ENCODE measurements at places on chromosomes 7 and 10. TPM values are rescaled to one million over a fixed set of nuclear protein-coding genes. Genes with fewer than 3 reads are reported as not detected.

DNA sequence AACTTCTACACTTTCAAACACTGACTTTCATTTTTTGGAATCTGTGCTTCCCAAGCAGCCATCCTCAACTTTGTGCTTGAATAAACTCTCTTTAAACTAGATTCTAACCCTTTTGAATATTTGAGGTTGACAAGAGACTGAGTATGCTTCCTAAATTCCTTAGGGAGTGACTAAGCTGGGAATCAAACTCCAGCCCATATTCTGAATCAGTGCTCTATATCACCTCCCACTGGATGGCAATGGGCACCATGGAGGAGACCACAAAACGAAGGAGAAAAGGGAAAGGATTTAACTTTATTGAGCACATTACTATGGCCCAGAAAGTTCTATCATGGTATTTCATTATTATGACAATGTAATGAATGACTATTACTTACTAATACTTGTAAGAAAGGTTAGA lies 17.2 kb upstream of the SLC26A4 start:
- H3K4me1 ChIP-seq: peaks cover 29% of the 10 kb centered on the region
- H3K27me3 ChIP-seq: peaks cover 15% of the 10 kb centered on the region
- DNase-seq: no peak
- H3K4me3 ChIP-seq: no peak overlapping the region
- H3K36me3 ChIP-seq: peaks cover 13% of the 10 kb centered on the region

DNA sequence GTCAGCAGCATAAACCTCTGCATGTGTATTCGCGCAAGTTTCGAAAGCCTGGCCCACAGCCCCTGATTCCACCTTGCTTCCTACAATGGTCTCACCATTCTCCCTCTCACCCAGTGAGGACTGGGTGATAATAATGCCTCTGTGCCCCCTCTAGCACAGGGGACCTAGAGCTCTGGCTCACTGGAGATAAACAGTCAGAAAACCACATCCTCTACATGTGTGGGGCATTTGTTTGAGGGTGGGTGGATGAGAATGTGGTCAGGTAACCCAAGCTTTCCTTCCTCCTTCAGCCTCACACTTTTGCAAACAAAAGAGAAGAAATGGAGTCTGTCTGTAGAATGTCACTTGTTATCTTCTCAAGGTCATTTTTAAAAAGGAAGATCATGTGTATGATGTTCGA lies 373.5 kb downstream of the KCNMA1 start:
- peak overlapping the region; percentile 86 for H3K27ac ChIP-seq
- H3K27me3 ChIP-seq: peaks cover 33% of the 10 kb centered on the region
- H3K4me3 ChIP-seq: peak overlapping the region; percentile 46
- peaks cover 6% of the 10 kb centered on the region for H3K36me3 ChIP-seq
- H3K4me1 ChIP-seq: peaks cover 38% of the 10 kb centered on the region
- peak; percentile 73 for DNase-seq

GRCh38 chr7:96689414-96689813 lies 20.2 kb downstream of the SEM1 start:
- H3K4me1 ChIP-seq: peaks cover 24% of the 10 kb centered on the region
- no peaks in the 10 kb centered on the region for H3K27me3 ChIP-seq
- DNase-seq: no peak
- peaks cover 54% of the 10 kb centered on the region for H3K36me3 ChIP-seq
- H3K4me3 ChIP-seq: no peak overlapping the region

DNA sequence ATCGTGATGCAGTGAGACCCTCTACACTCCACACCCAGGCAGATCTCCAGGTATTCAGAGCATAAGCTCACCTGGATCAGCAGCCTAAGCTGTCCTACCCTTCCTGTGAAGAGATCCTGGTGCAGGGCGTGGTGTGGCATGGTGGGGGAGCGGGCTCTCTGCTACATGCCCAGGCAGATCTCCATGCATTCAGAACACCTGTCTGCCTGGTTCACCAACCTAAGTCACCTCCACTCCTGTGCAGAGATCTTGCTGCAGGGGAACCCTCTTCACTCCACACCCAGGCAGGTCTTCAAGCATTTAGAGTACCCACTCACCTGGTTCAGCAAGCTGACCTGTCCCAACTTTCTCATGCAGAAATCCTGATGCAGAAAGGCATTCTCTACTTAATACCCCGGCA lies 394.4 kb upstream of the SEMA3A start:
- no peaks in the 10 kb centered on the region for H3K27me3 ChIP-seq
- no peaks in the 10 kb centered on the region for H3K4me1 ChIP-seq
- H3K27ac ChIP-seq: no peak overlapping the region
- no peak for DNase-seq
- H3K4me3 ChIP-seq: no peak overlapping the region

GRCh38 chr7:130893441-130893894 lies 159.5 kb upstream of the KLF14 start:
- no peak for DNase-seq
- peaks cover 64% of the 10 kb centered on the region for H3K36me3 ChIP-seq
- H3K27me3 ChIP-seq: no peaks in the 10 kb centered on the region
- H3K27ac ChIP-seq: peak overlapping the region; percentile 74
- no peak overlapping the region for H3K4me3 ChIP-seq

- H3K4me1 ChIP-seq: no peaks in the 10 kb centered on the region
- H3K27me3 ChIP-seq: no peaks in the 10 kb centered on the region
- H3K4me3 ChIP-seq: no peak overlapping the region
Observed at GRCh38 chr7:30824821-30825720, 53.9 kb downstream of the MINDY4 start.

- peak overlapping the region; percentile 78 for H3K27ac ChIP-seq
- H3K36me3 ChIP-seq: peaks cover 95% of the 10 kb centered on the region
- no peak overlapping the region for H3K4me3 ChIP-seq
- peaks cover 30% of the 10 kb centered on the region for H3K4me1 ChIP-seq
Observed at GRCh38 chr10:11319990-11320602, 291.4 kb downstream of the USP6NL start.

GRCh38 chr7:102974366-102975236 lies 61.8 kb downstream of the LRRC17 start:
- no peaks in the 10 kb centered on the region for H3K27me3 ChIP-seq
- no peaks in the 10 kb centered on the region for H3K4me1 ChIP-seq
- H3K27ac ChIP-seq: no peak overlapping the region
- H3K4me3 ChIP-seq: no peak overlapping the region
- no peak for DNase-seq

DNA sequence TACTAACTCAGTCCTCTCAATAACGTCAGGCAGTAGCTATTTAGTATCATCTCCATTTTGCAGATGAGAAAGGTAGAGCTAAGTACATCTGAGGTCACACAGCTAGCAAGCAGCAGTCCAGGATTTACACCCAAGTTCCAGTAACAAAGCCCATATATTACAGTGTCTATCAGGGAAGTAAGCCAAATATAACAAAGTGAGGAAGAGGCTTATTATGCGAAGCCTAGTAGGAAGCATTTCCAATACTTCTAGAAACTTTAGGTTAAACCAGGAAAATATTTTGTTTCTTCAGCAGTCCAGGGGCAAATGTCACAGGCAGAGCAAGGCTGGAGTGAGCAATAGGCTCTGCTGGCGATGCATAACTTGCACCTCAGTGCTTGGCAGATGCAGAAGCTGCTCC lies 53.9 kb downstream of the NOC3L start:
- H3K36me3 ChIP-seq: no peaks in the 10 kb centered on the region
- H3K4me3 ChIP-seq: no peak overlapping the region
- no peak for DNase-seq
- H3K27ac ChIP-seq: no peak overlapping the region
- H3K4me1 ChIP-seq: peaks cover 2% of the 10 kb centered on the region

DNA sequence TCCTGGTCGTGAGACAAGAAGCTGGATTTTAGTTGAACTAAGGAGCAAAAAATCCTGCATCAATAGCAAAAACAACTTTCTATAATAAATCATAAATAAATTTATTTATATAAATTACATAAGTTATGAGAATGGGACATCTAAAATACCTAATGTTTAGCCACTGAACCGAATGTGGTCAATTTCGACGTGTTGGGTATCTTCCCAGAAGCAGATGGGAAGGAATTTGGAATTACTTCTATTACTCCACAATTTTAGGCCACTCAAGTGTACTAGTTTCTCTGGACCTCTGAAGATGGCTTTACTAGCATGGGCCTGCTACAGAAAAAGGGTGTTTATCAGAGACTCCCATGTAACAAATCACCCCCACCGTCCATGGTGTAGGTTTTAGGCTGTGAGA lies 172.0 kb downstream of the PRPF18 start:
- H3K4me1 ChIP-seq: peaks cover 11% of the 10 kb centered on the region
- no peak overlapping the region for H3K4me3 ChIP-seq
- no peak for DNase-seq
- peaks cover 1% of the 10 kb centered on the region for H3K36me3 ChIP-seq
- no peak overlapping the region for H3K27ac ChIP-seq

GRCh38 chr7:87148332-87148955 lies 3.8 kb upstream of the DMTF1 start:
- H3K4me1 ChIP-seq: peaks cover 23% of the 10 kb centered on the region
- no peak overlapping the region for H3K4me3 ChIP-seq
- peaks cover 5% of the 10 kb centered on the region for H3K36me3 ChIP-seq
- no peak for DNase-seq
- peaks cover 5% of the 10 kb centered on the region for H3K27me3 ChIP-seq
- H3K27ac ChIP-seq: no peak overlapping the region

GRCh38 chr7:137331378-137331777 lies 12.2 kb downstream of the PTN start:
- H3K4me1 ChIP-seq: no peaks in the 10 kb centered on the region
- no peak for DNase-seq
- no peaks in the 10 kb centered on the region for H3K27me3 ChIP-seq
- no peak overlapping the region for H3K4me3 ChIP-seq
- no peaks in the 10 kb centered on the region for H3K36me3 ChIP-seq

GRCh38 chr7:240887-241421 lies 48.6 kb downstream of the FAM20C start:
- H3K4me1 ChIP-seq: peaks cover 6% of the 10 kb centered on the region
- H3K27ac ChIP-seq: no peak overlapping the region
- no peak overlapping the region for H3K4me3 ChIP-seq
- no peaks in the 10 kb centered on the region for H3K36me3 ChIP-seq
- peaks cover 1% of the 10 kb centered on the region for H3K27me3 ChIP-seq

GRCh38 chr7:3995187-3995586 lies 686.9 kb upstream of the FOXK1 start:
- no peak overlapping the region for H3K4me3 ChIP-seq
- no peaks in the 10 kb centered on the region for H3K4me1 ChIP-seq
- H3K36me3 ChIP-seq: no peaks in the 10 kb centered on the region
- no peak for DNase-seq
- no peak overlapping the region for H3K27ac ChIP-seq
- no peaks in the 10 kb centered on the region for H3K27me3 ChIP-seq

DNA sequence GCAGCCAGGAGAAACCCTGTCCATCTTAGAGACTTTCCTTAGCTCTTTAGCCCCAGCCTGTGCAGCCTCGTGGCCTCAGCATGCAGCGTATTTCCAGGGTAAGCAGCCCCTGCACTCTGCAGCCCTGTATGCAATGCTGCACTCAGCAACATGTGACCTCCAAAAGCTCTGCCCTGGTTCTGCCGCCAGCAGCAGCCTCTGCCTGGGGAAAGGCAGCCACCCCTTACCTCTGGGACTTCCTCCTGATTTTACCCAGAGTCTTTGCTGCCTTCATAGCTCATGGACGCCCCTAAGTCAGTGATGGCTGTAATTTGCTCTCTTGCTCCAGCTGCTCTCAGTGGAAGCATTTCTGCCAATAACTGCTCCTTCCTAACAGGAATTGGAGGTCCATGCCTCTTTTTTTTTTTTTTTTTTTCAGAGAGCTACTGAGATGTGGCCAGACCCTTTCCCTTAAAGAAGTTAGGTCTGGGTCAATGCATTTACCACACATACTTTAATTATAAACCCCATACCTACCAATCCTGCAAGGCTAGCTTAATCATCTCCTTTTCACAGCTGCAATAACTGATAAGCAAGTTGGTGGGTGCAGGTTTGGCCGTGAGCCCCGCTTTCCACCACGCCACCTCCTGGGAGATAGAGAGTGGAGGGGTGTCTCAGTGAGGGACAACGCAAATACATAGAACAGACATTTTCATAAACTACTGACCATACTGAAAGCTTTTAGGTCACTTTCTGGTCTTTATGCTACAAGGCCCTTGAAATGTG lies 71.7 kb downstream of the RAMP3 start:
- peaks cover 28% of the 10 kb centered on the region for H3K27me3 ChIP-seq
- no peak overlapping the region for H3K27ac ChIP-seq
- H3K36me3 ChIP-seq: no peaks in the 10 kb centered on the region
- H3K4me3 ChIP-seq: no peak overlapping the region

- no peak for DNase-seq
- peaks cover 3% of the 10 kb centered on the region for H3K4me1 ChIP-seq
- H3K4me3 ChIP-seq: no peak overlapping the region
- peaks cover 6% of the 10 kb centered on the region for H3K36me3 ChIP-seq
Observed at GRCh38 chr7:12287901-12288300, 76.8 kb downstream of the TMEM106B start.

DNA sequence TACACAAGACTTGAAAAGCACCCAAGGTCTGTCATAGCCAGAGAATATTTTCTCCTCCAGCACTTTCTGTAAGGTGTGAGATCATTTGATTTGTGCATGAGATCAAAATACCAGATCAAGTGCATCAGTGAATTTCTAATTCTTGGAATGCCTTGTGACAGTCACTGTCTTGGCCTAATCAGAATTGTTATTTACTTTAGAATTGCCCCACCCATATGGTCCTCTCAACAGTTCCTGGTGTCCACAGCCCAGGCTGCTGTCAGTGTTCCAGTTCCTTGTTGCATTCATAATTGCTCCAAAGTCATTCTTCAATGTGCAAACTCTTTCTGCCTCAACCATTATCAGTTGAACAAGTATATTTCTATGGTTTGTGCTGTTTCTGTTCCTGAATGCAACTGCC lies 770.2 kb downstream of the NRG3 start:
- no peak overlapping the region for H3K27ac ChIP-seq
- H3K36me3 ChIP-seq: no peaks in the 10 kb centered on the region
- H3K4me1 ChIP-seq: no peaks in the 10 kb centered on the region

- peaks cover 59% of the 10 kb centered on the region for H3K4me1 ChIP-seq
- DNase-seq: no peak
- no peak overlapping the region for H3K4me3 ChIP-seq
- H3K36me3 ChIP-seq: peaks cover 10% of the 10 kb centered on the region
- no peak overlapping the region for H3K27ac ChIP-seq
Observed at GRCh38 chr10:8361510-8361844, 307.0 kb downstream of the GATA3 start.

DNA sequence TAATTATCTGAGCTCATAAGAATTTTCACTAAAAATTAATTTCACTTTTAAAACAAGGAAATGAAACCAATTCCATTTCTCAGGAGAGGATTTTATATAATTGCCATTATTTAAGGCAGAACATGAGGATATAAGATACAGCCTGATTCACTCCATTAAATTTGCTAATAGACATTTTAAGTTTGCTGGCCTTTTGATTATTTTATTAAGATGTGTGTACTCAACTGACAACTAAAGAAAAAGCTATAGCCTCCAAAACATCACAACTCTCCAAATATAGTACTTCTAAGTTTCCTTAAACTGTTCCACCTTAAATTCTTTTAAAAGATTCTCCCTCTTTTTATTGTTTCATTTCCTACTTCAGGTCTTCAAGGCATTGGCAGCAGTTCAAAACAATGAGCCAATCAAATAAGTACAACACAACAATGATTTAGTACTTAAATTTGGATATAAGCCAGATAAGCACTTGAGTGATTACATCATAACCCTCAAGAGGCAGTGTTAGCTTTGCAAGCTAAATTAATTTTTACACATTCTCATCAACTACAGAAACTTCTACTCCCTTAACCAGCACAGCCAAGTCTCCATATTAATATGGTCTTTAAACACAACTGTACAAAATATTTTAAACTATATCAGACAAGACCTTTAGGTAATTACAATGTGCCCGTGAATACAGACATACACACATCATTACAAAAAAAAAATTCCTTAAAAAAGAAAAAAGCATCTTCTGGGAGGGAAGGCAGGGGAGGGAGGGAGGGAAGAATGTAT lies 121.8 kb downstream of the KMT2C start:
- DNase-seq: no peak
- peaks cover 27% of the 10 kb centered on the region for H3K36me3 ChIP-seq
- no peak overlapping the region for H3K4me3 ChIP-seq
- H3K4me1 ChIP-seq: peaks cover 10% of the 10 kb centered on the region
- no peak overlapping the region for H3K27ac ChIP-seq

The TMEM229A gene
- total RNA-seq: not detected

The STN1 gene
- 48.8 TPM for total RNA-seq

The NODAL gene
- total RNA-seq: not detected
